ENCODE measurements at places on chromosomes 13 and 19. TPM values are rescaled to one million over a fixed set of nuclear protein-coding genes. Genes with fewer than 3 reads are reported as not detected.

- H3K36me3 ChIP-seq = no peaks in the 10 kb centered on the region
- no peaks in the 10 kb centered on the region for H3K27me3 ChIP-seq
- no peak overlapping the region for H3K4me3 ChIP-seq
- no peak for DNase-seq
These were observed 59.3 kb downstream of the OXGR1 start for GRCh38 chr13:96934889-96935489.

DNA sequence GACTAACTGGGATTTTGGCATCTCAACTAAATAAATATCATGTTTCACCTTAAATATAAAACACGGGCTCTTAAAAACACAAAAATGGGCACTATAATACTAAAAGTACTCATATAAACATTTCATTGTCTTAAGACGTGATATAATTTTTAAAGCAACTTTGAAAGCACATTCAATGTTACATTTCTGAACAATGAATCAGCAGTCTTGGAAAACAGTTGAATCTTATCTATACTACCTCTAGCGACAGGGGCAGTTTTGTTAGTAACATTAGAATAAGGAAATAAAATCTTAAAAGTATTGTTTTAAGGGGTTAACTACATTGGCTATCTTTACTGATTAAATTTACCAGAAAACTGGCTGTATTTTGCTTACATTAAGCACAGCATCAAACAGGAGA, 156.9 kb downstream of the UGGT2 start:
- H3K27ac ChIP-seq = no peak overlapping the region
- peaks cover 3% of the 10 kb centered on the region for H3K36me3 ChIP-seq
- H3K27me3 ChIP-seq = no peaks in the 10 kb centered on the region

The CYP2S1 gene
- total RNA-seq = 0.39 TPM

- H3K36me3 ChIP-seq = no peaks in the 10 kb centered on the region
- no peak for DNase-seq
- H3K27ac ChIP-seq = no peak overlapping the region
These were observed 6.7 kb downstream of the ZBTB32 start for GRCh38 chr19:35710784-35711723.

Data from neural crest cell (in vitro differentiated cells).